ENCODE measurements at places on chromosomes 3 and 15.

DNA sequence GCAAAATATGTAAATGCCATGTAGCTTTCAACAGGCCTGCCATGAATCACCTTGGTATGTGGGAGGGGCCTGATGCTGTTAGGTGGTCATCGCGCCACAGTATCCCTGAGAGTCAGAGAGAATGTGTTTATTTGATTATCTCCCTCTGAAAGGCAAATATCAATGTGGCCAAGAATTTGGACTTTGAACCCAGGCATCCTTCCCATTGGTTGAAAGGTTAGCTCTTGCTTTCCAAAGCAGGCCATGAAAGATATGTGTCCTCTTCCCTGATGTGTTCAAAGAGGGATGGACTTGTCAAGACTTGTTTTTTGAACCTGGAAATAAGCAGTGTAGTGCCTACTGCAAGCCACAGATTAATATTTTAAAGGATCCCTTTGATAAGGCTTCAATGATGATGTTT is 36.7 kb downstream of the SRP14 start:
- H3K27ac ChIP-seq, result no peak overlapping the region
- no peaks in the 10 kb centered on the region for H3K27me3 ChIP-seq
- no peaks in the 10 kb centered on the region for H3K4me1 ChIP-seq
- no peak for DNase-seq

GRCh38 chr15:77039848-77040247 is 31.1 kb downstream of the TSPAN3 start:
- H3K4me3 ChIP-seq, result no peak overlapping the region
- DNase-seq, result no peak
- no peaks in the 10 kb centered on the region for H3K4me1 ChIP-seq
- no peaks in the 10 kb centered on the region for H3K36me3 ChIP-seq

DNA sequence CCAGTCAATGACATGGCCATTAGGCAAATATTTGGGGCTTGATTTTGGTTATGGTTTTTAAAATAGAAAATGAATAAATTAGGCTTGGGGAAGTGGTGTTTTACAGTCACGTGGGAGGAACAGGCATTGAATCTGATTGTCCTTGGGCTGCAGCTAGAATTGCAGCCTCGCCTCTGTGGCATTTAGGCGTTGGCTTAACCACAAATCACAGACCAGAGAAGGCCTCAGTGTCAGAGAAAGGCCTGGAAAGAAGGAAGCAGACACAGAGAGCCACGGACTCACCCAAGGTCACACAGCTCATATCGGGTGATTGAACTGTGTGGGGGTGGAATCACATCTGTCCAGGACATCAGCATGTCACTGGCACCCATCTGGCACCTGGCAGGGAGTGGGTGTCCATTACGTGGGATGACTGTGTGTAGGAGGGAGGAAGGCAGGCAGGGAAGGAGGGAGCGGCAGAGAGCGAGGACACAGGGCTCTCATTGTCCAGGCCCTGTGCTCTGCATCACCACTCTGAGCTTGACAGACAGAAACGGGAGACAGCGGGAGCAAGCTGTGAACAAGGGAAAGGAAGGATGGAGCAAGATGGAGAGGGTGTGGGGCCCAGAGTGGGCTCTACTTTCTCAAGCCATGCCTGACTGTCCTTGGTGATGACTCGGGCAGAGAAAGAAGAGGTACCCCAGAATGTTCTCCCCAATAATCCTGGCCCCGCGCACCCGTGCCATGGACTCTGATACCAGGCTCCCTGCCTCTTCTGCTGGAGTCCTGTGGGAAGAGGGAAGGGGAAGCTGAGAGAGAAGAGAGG is 186.4 kb downstream of the FAM43A start:
- H3K4me3 ChIP-seq, result no peak overlapping the region
- no peaks in the 10 kb centered on the region for H3K36me3 ChIP-seq
- no peaks in the 10 kb centered on the region for H3K27me3 ChIP-seq
- peak overlapping the region; percentile 91 for H3K27ac ChIP-seq
- DNase-seq, result no peak

DNA sequence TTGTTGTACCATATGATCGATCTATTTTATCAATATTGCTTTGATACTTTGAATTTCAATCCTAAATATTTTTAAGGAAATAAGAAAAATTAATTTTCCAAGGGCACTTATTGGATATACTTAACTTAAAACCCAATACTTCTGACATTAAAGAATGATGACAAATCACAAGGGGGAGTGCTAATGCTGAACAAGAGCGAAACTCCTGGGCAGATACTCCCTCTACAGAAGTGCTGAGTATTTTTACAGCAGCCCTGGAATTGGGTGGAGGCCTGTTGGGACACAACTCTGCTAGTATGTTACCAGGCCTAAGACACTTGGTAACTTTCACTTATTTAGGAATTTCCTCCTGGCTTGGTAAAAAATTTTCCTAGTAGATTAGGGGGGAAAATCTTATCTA is 46.2 kb downstream of the DENND6A start:
- no peak overlapping the region for H3K4me3 ChIP-seq
- no peak for DNase-seq
- no peaks in the 10 kb centered on the region for H3K36me3 ChIP-seq

- H3K4me1 ChIP-seq, result no peaks in the 10 kb centered on the region
- H3K4me3 ChIP-seq, result no peak overlapping the region
- no peak overlapping the region for H3K27ac ChIP-seq
- no peaks in the 10 kb centered on the region for H3K36me3 ChIP-seq
- H3K27me3 ChIP-seq, result no peaks in the 10 kb centered on the region
These were observed 4.3 kb upstream of the SLC6A20 start for GRCh38 chr3:45800611-45801010.

Measured in Peyer's patch (tissue), 4 donors.